ENCODE measurements at places on chromosomes 3 and 15.

DNA sequence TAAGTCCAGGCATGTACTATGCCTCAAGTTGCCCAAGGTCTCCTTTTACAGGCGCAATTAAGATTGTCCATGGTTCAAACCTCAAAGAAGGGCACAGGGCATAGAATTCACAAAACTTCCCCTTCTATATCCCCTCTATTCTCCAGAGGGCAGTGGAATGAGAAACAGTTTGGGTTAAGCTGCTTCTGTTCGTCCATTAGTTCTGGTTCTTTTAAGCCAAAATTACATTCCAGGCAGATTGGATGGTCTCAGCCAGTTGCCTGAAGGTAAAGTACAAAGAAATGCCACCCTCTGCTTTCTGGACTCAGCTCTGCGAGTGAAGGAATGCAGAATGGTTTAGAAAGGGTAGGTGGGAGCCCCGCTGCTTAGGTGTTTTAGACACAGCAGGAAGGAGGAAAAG is 200.7 kb downstream of the GREM1 start:
- no peak for DNase-seq

DNA sequence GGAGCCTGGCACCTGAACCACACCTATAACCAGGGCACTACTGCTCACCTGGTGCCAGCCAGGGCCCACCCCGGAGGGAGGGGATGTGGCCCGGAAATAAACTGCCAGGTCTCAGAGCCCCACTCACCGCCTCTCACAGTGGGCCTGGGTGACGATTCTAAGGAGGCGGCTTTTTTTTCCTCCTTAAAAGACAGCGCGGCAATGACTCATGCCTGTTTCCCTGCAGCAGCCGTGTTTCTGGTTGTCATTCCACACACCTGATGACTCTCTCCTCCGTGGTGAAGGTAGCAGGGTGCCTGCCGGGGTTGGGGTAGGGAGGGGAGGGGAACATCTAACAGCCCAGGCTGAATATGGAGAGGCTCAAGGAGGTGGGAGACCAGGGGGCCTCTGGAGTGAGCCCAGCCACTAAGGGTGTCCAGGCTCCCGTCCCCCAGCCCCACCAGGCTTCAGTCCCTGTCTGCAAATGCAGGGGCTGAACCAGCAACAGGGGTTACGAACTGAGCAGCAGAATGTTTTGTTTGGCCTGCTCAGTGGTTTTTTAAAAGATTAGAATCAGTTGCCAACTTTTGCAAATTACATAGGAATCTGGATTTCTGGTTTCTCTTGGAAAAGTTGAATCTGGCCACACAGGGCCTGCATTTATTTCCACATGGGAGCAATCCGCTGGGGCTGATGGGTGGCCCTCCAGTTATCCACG is 127.3 kb upstream of the LINGO1 start:
- no peak for DNase-seq

GRCh38 chr3:166060789-166061479 is 223.7 kb upstream of the BCHE start:
- no peak for DNase-seq

DNA sequence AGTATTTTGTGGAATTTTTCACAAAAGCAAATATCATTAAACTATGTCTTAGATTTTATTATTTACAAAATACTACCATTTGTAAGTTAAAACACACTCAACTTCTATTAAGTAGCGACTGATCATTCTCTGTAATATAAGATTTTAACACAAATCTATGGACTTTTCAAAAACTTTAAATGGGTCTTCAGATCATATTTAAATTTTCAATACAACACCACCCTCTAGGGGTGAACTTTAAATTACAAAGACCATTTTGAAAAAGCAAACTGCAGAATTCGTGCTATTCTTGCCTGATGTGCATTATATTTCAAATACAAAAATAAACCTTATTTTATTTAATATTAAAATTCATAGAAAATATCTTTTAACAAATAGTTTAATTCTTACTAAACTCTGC is 8.2 kb upstream of the VGLL4 start:
- DNase-seq, result no peak

- DNase-seq, result no peak
These were observed 6.9 kb upstream of the FOXB1 start for GRCh38 chr15:59997070-59997701.

GRCh38 chr15:69032703-69033373 is 18.3 kb downstream of the NOX5 start:
- DNase-seq, result no peak

DNA sequence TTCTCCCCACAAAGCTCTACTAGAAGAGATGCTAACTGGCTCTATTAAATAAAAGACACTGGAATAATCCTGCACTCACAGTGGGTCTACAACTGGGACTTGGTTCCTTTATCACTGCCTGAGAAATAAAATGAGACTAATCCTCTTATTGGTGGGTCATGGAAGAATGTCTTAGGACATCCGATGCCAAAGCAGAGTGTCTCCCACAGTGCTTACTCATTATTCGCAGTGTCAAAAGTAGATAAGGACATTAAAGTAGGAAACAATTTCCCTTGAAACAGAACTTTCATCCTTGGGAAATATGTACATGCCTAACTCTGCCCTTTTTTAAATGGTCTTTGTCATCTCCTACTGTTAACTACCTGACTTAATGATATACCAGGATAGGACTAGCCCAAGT is 71.5 kb downstream of the GSK3B start:
- DNase-seq, result no peak

- no peak for DNase-seq
These were observed 9.0 kb upstream of the SLCO2A1 start for GRCh38 chr3:134038716-134039115.

DNA sequence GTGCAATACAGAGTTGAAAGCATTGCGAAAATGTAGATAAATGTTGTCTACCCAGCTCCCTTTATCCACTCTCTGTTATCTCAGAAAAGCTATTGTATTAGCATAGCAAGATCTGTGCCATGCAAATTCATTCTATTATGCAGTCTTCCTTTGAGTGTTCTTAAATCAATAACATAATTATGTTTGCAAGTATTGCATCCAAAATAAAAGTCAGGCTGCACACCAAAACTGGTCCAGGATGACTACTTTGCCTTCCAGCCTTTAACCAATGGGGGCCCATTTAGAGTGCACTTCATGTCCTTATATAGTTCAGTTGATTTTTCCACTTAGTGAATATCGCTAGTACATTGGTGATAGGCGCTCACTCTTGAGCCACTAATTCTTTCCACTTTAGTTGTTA is 107.4 kb upstream of the MLF1 start:
- DNase-seq, result no peak

DNA sequence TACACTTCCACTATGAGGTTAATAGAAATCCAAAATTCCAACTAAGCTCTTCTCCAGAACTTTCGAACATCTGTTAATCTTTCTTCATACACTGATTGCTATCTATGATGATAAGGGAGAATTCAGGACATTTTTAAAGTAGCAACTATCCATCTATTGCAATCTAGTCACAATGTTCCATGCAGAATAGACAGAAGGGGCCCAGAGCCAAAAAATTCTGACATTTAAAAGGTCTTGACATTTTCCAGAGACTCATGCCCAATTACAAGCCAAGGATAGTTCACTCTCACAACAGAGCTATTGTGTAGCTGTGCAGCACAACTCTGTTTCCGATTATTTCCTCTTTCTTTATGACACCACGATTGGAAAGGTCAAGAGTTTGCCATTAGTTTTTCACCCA is 999.7 kb upstream of the ALCAM start:
- no peak for DNase-seq

- no peak for DNase-seq
These were observed 115.6 kb upstream of the CADPS start for GRCh38 chr3:62990704-62991413.

DNA sequence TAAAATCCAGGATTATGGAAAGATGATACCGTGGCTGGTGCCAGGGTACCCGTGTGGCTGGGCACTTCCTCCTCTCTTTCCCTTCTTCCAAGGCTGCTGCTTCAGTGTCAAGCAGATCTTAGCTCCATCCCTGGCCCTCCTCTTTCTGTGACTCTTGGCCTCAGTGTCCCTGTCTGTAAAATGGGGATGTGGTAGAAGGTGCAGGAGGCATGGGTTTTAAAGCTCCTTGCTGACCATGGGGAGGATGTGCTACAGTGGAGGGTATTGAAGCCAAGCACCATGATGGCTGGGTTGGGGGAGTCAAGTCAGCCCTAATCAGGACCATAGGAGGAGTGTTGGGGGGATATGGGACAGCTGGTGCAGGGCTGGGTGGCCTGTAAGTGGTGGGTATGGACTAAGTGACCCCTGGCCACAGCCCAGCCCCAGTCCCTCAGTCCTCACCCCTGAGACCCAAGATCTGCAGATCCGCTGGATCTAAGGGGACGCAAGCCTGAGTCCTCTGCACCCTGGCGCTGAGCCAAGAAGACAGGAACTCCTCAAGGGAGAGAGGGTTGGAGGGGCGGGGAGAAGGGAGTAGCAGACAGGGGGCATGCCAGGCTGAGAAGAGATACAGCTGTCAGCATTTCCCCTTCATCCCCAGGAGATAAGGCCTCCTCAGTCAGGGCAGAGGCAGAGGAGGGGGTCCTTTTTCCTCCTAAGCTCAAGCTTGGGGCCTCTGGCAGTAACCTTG is 12.0 kb downstream of the PTH1R start:
- DNase-seq, result no peak

DNA sequence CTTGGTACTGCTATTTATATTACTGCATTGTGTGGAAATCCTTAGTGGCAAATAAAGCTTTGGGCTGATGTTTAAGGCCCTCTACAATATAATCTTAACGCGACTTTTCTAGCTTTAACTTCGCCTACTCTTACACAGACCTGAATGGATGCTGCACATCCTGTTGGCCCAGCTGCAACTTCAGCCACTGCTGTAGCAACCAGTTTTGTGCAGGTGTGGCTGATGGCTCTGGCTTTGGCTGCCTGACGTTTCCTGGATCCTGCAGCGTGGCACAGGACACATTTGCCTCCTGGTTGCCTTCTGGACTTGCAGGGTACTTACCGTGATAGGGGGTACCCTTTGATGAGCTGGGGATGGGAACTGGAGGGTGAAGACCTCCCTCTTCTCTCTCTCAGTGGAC is 20.2 kb upstream of the ERICH6 start:
- DNase-seq, result no peak

DNA sequence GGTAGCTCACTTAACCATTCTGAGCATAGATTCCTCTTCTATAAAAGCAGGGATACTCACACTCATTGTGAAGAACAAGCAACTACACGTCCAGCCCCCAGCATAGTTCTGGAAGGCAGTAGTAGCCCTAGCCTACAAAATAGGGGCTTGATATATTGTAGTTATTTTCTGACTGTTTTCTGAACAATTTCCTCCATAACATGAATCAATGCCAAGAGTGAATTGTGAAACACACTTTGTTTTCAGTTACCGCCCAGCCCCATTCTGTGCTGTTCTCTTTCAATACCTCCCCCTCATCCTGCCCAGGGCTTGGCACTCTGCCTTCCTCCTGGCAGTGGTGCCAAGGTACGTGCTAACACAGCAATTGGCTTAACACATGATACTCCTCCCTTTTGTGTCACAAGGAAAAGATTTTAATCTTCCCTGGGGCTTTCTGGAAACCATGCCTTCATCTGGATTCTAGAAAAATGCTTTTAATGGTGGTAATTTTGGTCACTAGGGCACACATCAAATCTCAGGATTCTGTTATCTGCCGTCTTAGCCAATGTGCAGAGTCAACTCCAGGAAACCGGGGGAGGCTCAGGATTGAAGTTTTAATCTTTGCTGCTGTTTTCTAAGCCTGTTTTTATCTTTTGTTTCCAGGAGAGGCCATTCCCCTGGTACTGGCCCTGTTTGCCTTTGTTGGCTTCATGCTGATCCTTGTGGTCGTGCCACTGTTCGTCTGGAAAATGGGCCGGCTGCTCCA is 37.2 kb downstream of the IL20RB start:
- DNase-seq, result no peak

DNA sequence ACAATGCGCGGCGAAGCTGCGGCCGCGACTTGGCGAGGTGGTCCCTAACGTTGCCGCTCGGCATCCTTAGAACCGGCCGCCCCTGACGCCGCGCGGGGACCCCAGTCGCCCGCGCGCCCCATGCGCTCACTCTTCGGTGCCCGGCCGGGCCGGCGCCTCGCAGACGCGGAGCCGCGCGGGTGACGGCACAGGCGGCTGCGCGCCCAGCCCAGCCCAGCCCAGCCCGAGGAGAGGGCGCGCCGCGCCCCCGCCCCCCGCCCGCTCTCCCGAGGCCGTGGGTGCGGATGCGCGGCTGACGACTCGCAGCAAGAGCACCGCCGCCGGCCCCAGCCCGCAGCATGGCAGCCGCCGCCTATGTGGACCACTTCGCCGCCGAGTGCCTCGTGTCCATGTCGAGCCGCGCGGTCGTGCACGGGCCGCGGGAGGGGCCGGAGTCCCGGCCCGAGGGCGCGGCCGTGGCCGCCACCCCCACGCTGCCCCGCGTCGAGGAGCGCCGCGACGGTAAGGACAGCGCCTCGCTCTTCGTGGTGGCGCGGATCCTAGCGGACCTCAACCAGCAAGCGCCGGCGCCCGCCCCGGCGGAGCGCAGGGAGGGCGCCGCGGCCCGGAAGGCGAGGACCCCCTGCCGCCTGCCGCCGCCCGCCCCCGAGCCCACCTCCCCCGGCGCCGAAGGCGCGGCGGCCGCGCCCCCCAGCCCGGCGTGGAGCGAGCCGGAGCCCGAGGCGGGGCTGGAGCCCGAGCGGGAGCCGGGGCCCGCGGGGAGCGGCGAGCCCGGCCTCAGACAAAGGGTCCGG is 437 bp downstream of the KLF13 start:
- no peak for DNase-seq

DNA sequence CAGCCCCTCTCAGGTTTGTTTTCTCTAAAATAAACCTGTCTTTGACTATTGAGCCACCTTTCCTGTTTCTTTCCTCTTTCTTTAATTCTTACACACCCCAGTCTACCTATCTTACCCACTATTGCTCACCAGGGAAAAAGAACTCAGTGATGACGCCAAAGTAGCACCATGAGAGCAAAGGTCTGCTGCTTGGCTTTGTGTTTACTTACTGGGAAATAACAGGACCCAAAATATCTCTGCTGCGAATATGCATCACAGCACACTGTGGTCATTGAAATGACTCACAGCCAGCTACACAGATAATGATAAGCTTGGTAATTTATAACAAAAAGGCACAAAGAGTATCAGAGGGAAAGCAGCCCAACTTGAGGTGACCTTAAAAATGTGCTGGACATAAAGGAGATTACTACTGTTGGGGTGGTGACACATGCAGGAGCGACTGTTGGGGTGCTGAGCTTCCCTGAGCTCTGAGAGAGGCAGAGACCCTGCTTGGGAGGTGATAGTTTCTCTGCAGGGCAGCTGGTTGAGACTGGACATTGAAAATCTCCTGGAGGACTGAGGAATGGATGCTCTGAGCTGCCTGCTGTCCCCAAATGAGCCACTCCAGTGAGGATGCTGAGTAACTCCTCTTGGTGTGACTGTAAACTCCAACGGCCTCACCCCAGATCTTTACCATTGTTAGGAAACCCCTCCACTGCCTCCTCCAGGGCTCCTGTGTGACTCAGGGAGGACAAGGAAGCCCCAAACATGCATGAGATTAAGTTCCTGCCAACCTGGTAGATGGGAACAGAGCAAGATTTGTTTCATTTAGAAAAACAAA is 14.5 kb downstream of the EFCAB12 start:
- no peak for DNase-seq
